Esophagus squamous epithelium (tissue), 5 donors: ENCODE measurements at places on chromosomes 7 and 10.

GRCh38 chr7:36289833-36290661 is 99.6 kb upstream of the ANLN start:
- DNase-seq: no peak

DNA sequence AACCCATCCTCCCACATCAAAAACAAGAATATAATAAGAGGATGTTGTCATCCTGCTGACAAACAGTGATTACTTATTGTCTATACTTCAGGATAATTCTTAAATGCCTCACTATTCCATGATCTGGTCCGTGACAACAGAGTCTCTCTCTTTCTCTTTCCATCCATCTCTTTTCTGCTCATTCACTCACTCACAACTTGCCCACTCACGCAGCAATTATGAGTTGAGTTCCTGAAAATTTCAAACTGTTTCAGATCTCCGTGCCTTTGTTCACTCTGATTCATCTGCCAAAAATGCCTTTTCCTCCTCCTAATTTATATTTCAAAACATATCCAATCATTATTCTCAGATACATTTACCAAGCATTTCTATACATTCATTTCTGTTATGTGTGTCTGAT is 1.4 kb downstream of the OR6B1 start:
- no peak for DNase-seq

- DNase-seq: no peak
Measured at GRCh38 chr10:70053841-70054288, 1.2 kb downstream of the MACROH2A2 start.

DNA sequence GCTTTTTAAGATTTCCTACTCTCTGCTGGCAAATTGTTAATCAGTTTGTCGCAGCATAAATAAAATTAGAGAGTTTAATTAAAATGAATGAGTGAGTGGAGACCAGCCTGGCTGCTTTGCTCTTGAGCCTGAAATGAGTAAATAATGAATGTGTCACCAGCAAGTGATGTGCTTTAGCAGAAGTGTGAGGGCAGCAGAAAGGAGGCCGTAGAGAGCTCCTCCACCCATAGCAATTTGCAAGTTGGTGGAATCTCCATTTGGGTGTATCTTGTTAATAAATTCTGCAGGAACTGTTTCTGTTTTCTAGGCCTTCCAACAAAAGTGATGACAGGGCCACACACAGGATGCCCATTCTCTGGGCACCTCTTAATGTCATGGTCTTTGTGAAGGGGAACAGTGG is 18.8 kb upstream of the ERCC6 start:
- no peak for DNase-seq

DNA sequence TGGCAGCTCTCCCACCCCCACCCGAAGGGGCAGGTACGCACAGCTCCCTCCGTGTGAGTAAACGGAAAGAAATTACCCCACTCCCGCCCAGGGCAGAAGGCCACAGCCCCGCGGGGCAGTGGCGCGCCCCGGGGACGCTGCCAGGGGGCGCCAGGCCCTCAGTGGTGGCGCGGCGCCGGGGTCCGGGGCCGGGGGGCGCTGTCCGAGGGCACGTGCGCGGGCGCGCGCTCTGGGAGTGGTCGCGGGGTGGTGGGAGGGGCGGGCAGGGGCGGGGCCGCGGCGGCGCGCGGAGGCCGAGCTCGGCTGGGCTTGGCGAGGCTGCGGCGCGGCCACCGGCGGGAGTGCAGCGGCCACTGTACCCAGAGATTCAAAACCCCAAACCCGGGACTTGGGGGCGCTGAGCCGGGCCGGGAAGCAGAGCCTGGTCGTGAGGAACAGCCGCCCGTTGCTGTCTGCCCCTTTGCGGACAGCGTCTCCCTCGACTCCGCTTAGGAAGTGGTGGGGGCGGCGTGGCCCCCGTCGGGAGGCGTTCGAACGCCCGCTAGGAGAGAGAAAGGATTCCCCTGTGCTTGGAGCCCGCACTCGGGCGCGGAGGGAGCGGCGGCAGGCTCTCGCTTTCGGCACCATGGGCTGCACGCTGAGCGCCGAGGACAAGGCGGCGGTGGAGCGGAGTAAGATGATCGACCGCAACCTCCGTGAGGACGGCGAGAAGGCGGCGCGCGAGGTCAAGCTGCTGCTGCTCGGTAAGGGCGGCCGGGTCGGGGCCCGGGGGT is at the start of gene GNAI1:
TSS of gene GNAI1 (plus strand) at position 296 of the 773 bp plus-strand sequence. CDS start at position 626, 330 bp downstream.
- DNase-seq: no peak

DNA sequence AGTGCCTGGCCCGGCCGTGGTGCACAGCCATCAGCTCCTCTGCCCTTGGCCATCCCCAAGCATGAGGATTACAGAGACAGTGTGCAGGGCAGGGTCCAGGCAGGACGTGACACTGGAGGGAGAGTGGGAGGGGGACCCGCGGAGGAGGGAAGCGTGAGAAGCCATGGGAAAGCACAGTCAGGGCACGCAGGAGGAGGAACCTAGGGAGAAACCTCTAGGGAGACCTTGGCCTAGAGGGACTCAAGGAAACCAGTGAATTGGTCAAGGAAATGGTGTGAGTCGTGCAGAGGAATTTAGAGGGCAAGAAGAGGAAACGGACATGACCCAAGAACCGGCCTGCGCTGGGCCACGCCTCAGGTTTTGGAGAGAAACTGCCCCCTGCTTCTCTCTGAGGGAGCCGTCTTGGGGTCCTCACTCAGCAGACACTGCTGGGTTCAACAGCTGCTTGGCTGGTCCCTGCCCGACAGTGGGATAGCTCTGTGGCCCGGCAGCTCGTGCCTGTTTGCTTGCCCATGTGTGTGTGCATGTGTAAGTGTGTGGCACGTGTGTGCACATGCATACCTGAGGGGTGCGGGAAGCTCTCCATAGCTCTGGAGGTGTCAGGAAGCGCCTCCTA is 3.2 kb downstream of the OPN4 start:
- DNase-seq: no peak
